Hindlimb muscle (tissue), 1 donor: ENCODE measurements at places on chromosomes 1 and 21.

DNA sequence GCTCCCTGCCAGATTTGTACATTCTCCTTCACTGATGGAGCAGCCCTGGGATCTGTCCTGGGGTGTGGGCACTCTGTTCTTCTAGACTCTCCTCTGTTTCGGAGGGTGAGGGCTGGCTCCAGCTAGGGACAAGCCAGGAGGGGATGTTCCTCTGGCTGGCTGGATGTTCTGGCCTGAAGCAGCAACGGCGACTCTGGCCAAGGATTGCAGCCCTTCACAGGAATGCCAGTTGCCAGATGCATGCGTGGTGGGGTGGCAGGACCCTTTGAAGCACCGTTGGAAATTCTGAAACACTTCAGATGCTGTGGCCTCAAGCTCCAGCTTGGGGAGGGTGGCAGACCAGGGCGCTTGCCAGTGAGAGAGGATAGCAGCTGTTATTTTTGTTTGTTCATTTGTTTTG, 210.9 kb downstream of the TRABD2B start:
- no peak for DNase-seq

GRCh38 chr1:41319807-41320711, 41.2 kb upstream of the FOXO6 start:
- no peak for DNase-seq

DNA sequence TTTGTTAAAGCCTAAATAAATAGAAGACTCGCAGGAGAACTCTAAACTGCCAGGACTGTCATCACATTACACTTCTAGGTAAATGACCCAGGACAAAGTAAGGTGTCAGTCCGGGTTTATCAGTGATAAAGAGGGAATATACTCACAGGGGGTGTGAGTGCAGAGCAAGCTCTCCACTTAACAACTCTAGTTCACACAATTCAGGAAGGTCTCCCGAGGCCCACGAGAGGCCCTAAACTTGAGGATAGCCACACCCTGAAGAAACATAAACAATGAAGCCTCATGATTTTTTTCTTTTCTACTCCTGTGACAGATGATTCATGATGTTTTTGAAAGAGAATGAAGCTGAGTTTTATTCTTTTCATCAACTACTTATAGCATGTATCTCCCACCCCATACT, 65.6 kb upstream of the EXO1 start:
- no peak for DNase-seq

DNA sequence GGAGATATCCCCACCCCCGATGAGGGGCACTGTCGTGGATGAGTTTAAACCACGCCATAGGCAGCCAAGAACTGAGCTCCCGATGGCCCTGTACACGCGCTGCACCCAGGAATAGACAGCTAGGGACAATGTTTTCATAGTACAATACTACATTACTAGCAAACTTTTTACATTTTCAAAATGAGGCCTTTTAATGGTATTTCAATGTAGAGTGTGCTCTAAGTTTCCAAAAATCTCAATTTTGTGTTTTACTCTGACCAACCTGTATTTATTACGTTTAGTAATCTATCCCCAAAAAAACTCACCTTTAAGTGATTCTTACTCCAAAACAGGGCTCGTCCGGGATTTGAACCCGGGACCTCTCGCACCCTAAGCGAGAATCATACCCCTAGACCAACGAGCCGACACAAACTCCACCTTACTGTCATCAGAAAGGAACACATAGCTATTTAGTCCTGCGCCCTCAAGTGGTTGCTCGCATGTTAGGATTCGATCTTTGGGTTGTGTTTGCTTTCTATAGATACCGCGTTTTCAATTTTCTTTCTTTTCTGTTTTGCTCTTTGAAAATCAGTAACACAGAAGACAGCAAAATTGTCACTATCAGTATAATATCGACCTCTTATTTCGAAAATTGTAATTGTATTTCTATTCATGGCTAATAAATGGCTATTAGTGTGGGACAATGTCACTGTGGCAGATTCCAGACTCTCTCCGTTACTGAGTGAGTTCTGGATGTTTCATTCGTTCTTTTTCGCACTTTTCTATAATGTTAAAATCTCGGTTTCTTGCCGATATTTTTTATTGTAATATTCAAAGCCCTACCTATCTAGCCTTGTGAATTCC, 6.4 kb upstream of the MPZL1 start:
- DNase-seq = peak; percentile 89

- DNase-seq = no peak
These were observed 6.6 kb downstream of the UBR4 start for GRCh38 chr1:19203440-19203839.

DNA sequence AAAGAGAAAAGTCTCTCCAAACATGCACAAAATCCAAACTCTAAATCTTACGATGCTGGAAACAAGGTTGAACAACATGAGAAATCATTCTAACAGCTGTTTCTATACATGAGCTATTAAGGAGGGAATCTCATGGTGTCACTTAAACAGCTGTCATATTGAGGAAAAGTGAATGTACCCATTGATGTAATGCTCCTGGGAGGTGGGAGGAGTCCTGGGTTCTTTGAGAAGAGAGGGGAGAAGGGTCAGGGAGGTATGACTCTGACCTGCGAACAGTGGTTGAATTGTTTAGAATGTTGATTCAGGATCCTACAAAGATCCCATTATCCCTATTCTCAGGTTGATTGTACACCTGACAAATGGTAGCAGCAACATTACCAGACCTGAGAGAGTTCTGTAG, 49.3 kb downstream of the ZC3H11B start:
- no peak for DNase-seq

GRCh38 chr1:93171549-93172034, 8.6 kb downstream of the TMED5 start:
- no peak for DNase-seq

DNA sequence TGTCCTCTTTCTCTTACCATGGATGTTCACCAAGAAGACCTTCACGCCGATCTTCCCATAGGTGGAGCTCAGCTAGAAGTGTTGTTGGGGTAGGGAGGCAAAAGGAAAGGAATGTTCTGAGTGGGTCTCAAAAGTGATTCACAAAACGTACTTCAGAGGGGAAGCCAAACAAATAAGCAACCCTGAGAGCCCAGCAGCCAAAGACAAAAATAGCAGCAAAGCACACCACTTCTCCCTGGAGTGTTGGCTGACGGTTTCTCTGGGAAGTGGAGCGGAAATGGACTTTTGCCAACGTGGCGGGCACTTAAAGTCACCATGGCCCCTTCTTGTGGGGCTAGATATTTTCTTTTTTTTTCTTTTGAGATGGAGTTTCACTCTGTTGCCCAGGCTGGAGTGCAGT, 23.1 kb downstream of the SLC26A9 start:
- DNase-seq = peak; percentile 38

DNA sequence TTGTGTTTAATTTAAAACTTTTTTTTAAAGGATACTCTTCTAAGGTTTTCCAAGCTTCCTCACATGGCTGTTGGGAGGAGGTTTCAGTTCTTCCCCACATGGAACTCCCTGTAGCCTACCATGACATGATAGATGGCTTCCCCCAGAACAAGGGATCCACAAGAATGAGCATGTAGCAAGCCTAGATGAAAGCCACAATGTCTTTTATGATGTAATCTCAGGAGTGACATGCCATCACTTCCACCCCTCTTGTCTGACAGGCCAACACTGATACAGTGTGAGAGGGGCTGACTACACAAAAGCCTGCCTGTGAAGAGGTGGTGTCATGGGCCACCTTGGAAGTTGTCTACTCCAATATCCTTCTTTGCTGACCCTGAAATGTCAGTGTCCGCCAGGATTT, 32.0 kb downstream of the CD34 start:
- DNase-seq = no peak

DNA sequence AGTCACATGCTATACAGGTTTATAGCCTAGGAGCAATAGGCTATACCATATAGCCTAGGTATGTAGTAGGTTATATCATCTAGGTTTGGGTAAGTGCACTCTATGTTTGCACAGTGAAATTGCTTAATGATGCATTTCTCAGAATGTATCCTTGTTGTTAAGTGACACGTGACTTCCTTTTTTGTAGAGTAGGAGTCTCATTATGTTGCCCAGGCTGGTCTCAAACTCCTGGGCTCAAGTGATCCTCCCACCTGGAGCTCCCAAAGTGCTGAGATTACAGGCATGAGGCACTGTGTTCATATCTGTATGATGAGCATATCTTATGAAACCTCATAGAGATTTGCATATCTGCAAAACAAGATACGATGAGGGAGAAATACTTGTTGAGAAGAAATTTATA, 13.8 kb upstream of the ABCB10 start:
- no peak for DNase-seq

DNA sequence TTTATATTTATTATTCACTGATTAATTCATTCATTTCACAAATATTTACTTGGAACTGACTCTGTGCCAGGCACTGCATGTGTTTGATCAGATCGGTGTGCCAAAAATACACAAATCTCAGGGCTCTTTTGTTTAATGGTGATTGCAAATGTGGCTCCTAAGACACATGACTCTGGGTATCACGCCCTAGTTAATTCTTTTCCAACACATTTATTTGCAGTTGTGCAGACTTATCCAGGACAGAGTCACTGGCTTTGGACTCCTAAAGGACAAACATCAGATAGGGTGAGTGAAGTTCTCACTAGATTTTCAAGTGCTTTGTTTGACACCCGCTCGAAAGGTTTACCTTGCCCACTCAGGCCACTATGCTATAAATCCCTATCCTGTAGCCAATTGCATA, 335.5 kb downstream of the BARHL2 start:
- DNase-seq = no peak

GRCh38 chr1:2204415-2205190, 10.0 kb upstream of the FAAP20 start:
- DNase-seq = peak; percentile 85

DNA sequence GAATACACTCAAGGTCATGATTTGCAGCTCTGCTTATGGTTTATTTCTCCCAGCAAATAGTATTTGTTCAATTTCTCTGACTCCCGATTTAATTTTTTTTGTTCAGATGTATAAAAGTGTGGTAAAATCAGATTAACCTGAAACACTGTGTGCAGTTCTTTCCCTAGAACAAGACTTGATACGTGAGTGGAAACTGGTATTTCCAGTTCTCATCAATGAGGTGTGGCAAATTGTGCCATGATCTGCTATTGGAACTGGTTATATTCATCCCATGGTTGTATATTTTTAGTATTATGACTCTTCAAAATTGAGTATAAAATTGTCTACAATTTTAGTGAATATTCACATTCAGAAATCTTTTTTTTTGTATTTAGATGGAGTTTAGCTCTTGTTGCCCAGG, 76.8 kb upstream of the IVNS1ABP start:
- DNase-seq = no peak

DNA sequence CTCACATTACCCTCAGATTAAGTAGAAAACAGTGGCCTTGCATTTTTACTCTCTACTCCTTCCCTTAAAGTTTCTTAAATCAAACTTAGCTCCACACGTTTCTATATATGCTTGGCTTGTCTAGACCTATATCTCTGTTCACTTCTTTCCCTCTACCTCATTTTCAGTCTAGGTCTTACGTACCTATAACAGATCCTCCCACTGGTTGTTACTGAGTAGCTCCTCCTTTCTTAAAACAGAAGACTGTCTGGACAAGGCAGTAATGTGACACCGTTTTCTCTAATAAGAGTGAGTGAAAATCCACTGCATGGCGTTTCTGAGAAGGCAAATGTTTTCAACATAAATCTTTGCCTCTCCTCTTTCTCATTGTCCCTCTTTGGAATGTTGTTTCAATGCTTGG, 211.7 kb upstream of the POGK start:
- no peak for DNase-seq

DNA sequence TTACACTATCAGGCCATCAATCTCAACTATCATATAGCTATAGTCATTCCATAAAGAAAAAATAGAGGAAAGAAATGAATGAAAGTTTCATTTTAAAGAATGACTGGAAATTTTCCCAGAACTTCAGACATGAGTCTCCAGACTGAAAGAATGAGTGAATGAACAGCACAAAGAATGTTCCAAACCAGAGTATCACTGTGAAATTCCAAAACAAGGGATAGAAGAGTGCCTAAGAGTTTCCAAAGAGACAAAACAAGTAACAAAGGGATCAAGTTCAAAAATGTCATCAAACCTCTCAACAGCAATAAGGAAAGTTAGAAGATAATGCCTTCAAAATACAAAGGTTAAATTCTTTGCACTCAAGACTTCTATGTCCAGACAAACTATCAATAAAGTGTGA, 114.9 kb downstream of the DENND1B start:
- no peak for DNase-seq

DNA sequence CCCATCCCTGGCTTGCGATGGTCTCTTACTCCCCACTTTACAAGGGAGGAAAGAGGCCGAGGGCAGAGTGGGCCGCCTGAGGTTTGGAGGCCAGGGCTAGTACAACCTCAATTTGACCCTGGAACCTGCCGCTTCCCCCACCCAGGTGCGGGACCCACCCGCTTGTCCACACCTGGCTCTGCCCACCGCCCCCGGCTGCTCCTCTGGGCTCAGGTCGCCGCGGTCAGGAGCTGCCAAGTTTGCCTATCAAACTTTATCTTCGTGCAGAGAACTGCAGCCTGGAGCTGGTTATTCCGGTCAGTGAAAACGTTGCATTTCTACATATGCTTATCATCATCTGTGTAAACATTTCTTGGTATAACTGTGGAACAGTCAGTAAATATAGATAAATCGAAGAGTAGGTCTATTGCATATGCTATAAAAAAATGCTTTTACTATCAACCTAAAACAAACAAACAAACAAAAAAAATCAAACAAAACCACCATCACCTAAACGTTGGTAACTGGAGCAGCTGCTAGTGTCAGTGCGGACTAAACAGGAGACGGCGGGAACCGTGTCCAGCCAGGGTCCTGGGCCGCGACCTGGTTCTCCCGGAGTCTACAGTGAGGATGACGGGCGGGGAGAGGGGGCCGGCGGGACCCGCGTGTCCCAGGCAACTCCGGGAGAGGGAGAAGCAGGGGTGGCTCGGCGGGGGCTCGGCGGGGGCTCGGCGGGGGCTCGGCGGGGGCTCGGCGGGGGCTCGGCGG, 906 bp upstream of the ADARB1 start:
- DNase-seq = no peak

DNA sequence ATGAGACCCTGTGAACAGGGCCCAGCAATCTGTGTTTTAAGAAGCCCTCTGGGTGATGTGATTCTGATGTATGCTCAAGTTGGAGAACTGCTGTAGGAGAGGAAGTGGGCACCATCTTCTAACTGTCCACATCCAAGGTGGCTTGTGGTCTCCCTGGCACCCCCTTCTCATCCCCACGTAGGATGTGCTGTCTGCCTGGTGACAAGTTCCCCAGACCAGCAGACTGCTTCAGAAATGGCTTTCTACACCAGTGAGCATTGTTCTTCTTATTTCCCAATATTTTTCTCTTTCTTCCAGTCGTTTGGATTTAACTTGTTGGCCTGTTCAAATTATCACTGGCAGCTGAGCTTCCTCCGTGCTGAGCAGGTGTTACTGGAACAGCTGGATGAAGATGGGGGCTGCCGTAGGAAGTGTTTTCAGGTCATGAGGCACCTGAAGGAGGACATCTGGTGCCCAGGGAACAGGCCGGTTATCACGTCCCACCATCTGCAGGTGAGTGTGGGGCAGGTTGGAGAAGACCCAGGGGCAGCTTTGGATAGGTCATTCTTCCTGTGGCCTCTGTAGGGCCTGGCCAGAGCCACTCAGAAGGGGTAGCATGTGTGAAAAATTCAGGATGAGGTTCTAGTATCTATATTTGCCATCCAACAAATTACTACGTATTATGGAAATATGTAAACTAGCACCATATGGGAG, 16.8 kb downstream of the MAB21L3 start:
- DNase-seq = no peak
